ENCODE measurements at places on chromosomes 7 and 10.

- no peak for DNase-seq
Measured at GRCh38 chr7:39054731-39055130, 77.0 kb downstream of the POU6F2 start.

DNA sequence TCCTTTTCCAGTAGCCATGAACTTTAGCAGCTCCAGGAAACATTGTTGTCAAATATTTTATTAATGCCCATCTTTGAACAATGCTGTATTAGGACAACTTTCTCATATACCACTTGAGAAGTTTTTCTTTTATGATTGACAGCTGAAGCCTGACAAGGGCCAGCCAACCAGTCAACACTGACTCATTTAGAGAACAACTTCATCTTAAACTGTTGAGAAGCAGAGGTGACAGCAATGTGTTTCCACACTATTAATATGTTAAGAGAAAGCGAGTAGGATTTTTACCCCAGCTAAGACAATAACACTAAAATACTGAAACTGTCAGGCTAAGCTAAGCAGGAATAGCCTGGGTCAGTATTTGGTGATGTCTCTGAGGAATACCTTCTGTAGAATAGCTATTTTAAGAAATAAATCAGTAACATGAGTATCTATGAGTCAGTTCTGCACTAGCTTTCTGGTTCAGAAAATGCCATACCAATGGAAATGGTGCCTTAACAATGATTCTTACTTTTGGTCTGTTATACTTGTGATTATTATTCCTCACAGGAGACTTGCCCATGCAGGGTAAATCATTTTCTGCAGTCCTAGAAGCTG lies 168.8 kb upstream of the POT1 start:
- no peak for DNase-seq

GRCh38 chr10:44863344-44864047 lies 47.6 kb upstream of the TMEM72 start:
- no peak for DNase-seq

DNA sequence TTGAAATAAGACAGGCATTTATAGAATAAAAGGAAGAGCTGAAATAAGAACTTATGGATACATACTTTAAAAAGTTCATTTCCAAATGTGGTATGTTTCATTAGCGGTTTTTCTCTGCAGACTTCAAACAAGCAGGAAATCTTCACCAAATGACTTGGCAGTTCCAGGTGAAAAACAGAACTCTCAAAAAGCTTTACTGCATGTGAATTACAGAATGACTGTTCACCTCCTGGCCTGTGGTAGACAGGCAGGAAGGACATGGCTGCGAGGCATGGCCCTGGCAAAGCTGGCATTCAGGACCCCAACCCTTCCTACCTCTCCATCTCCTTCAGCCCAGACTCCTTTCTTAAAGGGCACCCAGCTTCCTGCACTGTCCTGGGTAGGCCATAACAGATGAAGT lies 21.2 kb upstream of the ENO4 start:
- DNase-seq, result no peak

GRCh38 chr7:95376632-95377400 lies 19.4 kb downstream of the PON3 start:
- DNase-seq, result no peak

GRCh38 chr7:139680676-139681462 lies 96.9 kb downstream of the HIPK2 start:
- DNase-seq, result no peak

DNA sequence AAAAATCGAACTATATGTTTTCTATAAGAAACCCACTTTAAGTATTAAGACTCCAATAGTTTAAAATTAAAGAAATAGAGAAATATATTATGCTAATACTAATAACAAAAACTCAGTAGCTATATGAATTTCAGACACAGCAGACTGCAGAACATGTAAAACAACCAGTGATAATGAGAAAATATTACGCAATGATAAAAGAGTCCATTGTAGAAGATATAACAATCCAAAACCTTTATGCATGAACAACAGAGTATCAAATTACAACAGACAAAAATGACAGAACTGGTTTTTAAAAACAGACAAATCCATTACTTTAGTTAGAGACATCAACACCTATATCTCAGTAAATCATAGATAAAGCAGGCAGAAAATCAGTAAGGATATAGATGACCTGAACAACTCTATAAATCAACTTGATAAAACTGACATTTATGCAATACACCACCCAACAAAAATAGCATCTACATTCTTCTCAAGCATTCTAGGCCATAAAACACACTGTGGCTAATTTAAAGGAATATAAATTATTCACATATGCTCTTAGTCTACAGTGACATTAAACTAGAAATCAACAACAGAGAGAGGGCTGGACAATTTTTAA lies 669.5 kb upstream of the GHITM start:
- DNase-seq, result no peak

- DNase-seq, result no peak
Measured at GRCh38 chr7:108451296-108451848, 4.9 kb downstream of the NRCAM start.

GRCh38 chr7:11633310-11633709 lies 198.7 kb downstream of the THSD7A start:
- DNase-seq, result no peak

GRCh38 chr10:99522470-99523250 lies 10.1 kb upstream of the NKX2-3 start:
- DNase-seq, result no peak

Data from NCI-H524 treated with DMSO at 0.1 percent for 48 hours (cell line).